ENCODE measurements at places on chromosomes 16 and 17. TPM values are rescaled to one million over a fixed set of nuclear protein-coding genes. Genes with fewer than 3 reads are reported as not detected.

The TVP23A gene
- not detected for total RNA-seq

The CES3 gene
- total RNA-seq: 0.95 TPM

The SCGB1C2 gene
- not detected for total RNA-seq

The ACSM5 gene
- total RNA-seq: not detected

The EVI2B gene
- 103 TPM for total RNA-seq

The HOXB9 gene
- 0.18 TPM for total RNA-seq

The PDILT gene
- total RNA-seq: not detected

The E4F1 gene
- 45.7 TPM for total RNA-seq

- H3K27me3 ChIP-seq: no peaks in the 10 kb centered on the region
- peak within 1 kb of the TSS; percentile 15 for H3K4me3 ChIP-seq
- H3K27ac ChIP-seq: peak within 1 kb of the TSS; percentile 4
- peak; percentile 99 for DNase-seq
- H3K4me1 ChIP-seq: peaks cover 24% of the 10 kb centered on the region
Observed at GRCh38 chr17:28576758-28577465, at the start of gene ALDOC. ALDOC (minus strand) TSS chr17:28576895; CDS start chr17:28575532, 1,363 bp downstream.

GRCh38 chr16:67242138-67242730, 5.0 kb downstream of the FHOD1 start:
- peaks cover 23% of the 10 kb centered on the region for H3K36me3 ChIP-seq
- DNase-seq: no peak
- peaks cover 37% of the 10 kb centered on the region for H3K4me1 ChIP-seq
- no peak overlapping the region for H3K27ac ChIP-seq

DNA sequence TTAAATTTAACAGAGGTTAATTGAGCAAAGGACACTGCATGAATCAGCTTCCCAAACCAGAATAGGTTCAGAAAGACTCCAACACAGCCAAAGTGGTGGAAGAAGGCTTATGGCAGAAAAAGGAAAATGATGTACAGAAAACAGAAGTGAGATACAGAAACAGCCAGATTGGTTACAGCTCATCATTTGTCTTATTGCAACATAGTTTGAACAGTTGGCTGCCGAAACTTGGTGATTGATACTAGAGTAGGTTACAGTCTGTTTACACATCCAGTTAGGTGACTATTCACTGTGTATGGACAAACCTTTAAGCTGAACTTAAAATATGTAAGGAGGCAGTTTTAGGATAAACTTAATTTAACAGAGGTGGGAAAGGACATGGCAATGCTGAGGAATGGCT, 18.3 kb downstream of the TMEM100 start:
- no peaks in the 10 kb centered on the region for H3K36me3 ChIP-seq
- no peak overlapping the region for H3K27ac ChIP-seq
- no peak for DNase-seq
- no peaks in the 10 kb centered on the region for H3K27me3 ChIP-seq
- H3K4me1 ChIP-seq: no peaks in the 10 kb centered on the region

DNA sequence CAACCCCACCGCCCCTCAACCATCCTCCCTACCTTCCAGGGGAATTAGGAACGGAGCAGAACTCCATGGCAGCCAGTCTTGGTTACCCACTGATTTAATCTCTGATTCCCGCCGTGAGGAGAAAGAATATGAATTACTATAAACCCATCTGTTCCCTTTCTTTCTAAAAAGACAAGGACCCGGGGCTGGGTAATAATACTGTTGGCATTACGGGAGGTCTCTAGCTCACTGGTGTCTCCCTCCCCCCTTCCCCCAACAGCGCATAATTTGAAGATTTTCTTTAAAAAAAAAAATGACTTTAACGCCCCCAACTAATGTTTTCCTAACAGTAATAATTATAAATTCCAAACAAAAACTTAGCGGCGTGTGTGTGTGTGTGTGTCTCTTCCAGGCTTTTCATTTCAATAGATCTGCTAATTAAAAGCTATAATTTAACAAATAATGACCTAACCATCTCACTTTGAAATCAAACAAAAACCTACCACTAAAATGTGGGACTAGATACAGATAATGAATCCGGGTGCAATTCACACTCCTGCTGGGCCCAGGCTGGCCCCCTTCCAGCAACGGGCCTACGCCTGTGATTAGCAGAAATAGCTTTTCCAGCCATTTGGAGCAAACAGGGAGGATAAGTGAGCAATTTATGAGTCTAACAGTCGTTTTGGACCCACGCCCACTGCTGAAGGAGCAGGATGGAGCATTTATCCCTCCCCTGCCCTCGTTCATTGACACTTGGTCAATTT, 18.2 kb upstream of the BHLHA9 start:
- peaks cover 31% of the 10 kb centered on the region for H3K4me1 ChIP-seq
- no peak overlapping the region for H3K27ac ChIP-seq
- DNase-seq: no peak
- no peaks in the 10 kb centered on the region for H3K36me3 ChIP-seq
- H3K4me3 ChIP-seq: no peak overlapping the region

GRCh38 chr17:63947711-63948330, 15.7 kb upstream of the CD79B start:
- H3K4me1 ChIP-seq: peaks cover 47% of the 10 kb centered on the region
- H3K36me3 ChIP-seq: no peaks in the 10 kb centered on the region
- H3K27ac ChIP-seq: no peak overlapping the region
- no peak for DNase-seq
- no peaks in the 10 kb centered on the region for H3K27me3 ChIP-seq
- H3K4me3 ChIP-seq: no peak overlapping the region

- no peaks in the 10 kb centered on the region for H3K27me3 ChIP-seq
- no peak for DNase-seq
- H3K4me1 ChIP-seq: peaks cover 14% of the 10 kb centered on the region
Observed at GRCh38 chr17:6458460-6458950, 14.2 kb downstream of the PIMREG start.

DNA sequence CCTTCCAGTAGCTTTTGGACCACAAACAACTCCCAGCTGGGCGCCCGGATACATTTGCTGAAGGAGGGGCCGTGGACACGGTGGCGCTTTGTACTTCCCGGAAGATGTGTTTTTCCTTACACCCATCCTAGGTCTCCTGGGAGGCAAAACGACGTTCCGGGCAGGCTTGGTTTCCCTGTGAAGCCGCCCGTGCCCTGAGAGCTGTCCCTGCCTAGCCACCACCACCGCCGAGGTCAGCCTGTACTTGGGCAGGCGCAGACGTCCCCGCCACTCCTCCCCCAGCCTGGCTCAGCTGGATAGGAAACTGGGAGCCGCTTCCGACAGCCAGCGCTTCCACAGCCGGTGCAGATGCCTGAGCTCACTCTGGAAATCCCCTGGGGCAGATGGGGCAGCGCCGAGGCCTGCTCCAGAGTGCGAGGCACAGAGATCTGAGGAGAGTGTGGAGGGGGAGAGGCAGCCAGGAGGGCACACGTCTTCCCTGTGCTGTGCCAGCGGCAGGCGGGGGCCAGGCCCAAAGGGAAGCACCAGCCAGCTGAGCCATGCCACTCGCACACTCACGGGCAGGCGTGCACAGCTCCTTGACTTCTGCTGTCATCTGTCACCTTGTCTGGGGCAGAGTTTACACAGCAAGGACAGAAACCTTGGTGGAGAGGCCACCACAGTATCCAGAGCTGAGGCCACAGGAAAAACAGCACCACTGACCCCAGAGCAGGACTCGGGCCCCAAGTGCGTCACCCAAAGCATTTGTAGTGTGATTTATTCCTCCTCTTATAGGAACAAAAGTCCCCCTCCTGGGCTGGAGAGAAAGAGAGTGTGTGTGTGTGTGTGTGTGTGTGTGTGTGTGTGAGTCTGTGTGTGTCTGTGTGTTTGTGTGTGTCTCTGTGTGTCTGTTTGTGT, 3.0 kb downstream of the RHBDF2 start:
- no peaks in the 10 kb centered on the region for H3K27me3 ChIP-seq
- no peak for DNase-seq
- peaks cover 8% of the 10 kb centered on the region for H3K36me3 ChIP-seq
- peaks cover 88% of the 10 kb centered on the region for H3K4me1 ChIP-seq
- H3K27ac ChIP-seq: peak overlapping the region; percentile 78

DNA sequence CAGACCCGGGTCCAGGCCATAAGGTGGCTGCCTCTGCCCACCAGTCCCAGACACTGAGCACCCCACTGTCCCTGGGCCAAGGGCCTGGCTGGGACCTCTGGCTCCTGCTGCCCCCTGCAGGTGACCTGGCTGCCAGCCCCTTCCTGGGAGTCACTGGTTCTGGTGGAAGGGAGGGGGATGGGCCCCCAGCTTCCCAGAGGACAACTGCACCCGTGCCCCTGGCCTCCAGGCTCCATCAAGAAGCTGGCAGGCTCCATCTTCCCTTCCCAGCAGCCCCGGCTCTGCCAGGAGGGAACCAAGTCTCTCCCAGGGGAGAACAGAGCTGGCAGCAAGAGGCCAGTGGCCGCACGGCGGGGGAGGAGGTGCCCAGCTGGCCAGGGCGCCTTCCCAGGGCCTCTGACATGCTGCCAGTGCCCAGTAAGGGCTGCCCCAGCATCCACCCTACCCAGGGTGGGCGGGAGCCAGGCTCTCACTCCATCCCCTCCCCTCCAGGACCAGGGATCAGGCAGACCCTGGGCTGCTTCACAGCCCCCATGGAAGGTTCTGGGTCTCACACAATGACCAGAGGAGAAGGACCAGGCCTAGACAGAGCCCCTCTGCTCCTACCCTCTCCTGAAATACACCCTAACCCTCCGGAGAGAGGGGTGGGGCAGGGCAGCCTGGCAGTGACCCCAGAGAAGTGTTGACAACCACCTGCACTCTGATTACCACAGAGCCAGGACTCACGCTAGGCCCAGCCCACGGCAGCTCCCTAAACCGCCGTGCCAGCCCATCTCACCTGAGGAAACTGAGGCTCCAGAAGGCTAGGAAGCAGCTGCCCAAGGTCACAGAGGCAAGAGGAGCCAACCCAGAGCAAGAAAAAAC, 3.6 kb downstream of the CLUH start:
- no peaks in the 10 kb centered on the region for H3K27me3 ChIP-seq
- H3K27ac ChIP-seq: no peak overlapping the region
- peaks cover 7% of the 10 kb centered on the region for H3K36me3 ChIP-seq

- no peaks in the 10 kb centered on the region for H3K27me3 ChIP-seq
- DNase-seq: peak; percentile 79
- peaks cover 6% of the 10 kb centered on the region for H3K4me1 ChIP-seq
Observed at GRCh38 chr16:17194190-17194780, 276.5 kb downstream of the XYLT1 start.

- H3K4me3 ChIP-seq: peak overlapping the region; percentile 17
- H3K27me3 ChIP-seq: no peaks in the 10 kb centered on the region
- peak overlapping the region; percentile 68 for H3K27ac ChIP-seq
- peaks cover 70% of the 10 kb centered on the region for H3K4me1 ChIP-seq
- no peaks in the 10 kb centered on the region for H3K36me3 ChIP-seq
Observed at GRCh38 chr16:27242868-27243590, 25.5 kb downstream of the NSMCE1 start.

- no peak overlapping the region for H3K27ac ChIP-seq
- DNase-seq: no peak
- no peaks in the 10 kb centered on the region for H3K27me3 ChIP-seq
- H3K36me3 ChIP-seq: peaks cover 95% of the 10 kb centered on the region
Observed at GRCh38 chr17:80372456-80372855, 42.5 kb upstream of the ENDOV start.

- no peaks in the 10 kb centered on the region for H3K36me3 ChIP-seq
- H3K27me3 ChIP-seq: no peaks in the 10 kb centered on the region
- H3K4me1 ChIP-seq: peaks cover 48% of the 10 kb centered on the region
- H3K27ac ChIP-seq: no peak overlapping the region
Observed at GRCh38 chr16:12547608-12547922, 256.1 kb downstream of the CPPED1 start.

- H3K27me3 ChIP-seq: no peaks in the 10 kb centered on the region
- H3K4me3 ChIP-seq: no peak overlapping the region
- no peak for DNase-seq
- H3K27ac ChIP-seq: peak overlapping the region; percentile 9
Observed at GRCh38 chr17:75078284-75079022, 9.3 kb upstream of the SLC16A5 start.

DNA sequence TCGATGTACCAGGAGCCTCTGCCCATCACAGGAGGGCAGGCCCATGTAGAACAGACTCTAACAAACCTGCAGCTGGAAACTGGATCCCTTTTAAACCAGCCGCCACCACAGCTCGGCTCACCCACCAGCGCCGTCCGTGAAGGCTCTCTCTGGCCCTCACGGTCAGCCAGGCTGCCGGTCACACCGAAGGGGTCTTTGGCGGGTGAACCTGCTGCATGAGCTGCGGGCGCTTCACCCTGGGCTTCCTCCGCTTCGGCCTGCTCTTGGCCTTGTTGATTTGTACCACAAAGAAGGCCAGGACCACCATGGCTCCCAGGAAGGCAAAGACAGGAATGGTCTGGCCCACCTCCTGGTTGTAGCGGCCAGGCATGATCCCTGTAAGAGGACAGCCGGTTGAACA, 11.7 kb upstream of the SLC38A8 start:
- no peak overlapping the region for H3K27ac ChIP-seq
- no peak overlapping the region for H3K4me3 ChIP-seq
- no peak for DNase-seq
- H3K4me1 ChIP-seq: no peaks in the 10 kb centered on the region

GRCh38 chr17:20203761-20204263, 194.7 kb downstream of the SPECC1 start:
- no peak overlapping the region for H3K4me3 ChIP-seq
- no peaks in the 10 kb centered on the region for H3K36me3 ChIP-seq
- no peaks in the 10 kb centered on the region for H3K27me3 ChIP-seq
- no peak overlapping the region for H3K27ac ChIP-seq
- DNase-seq: no peak

DNA sequence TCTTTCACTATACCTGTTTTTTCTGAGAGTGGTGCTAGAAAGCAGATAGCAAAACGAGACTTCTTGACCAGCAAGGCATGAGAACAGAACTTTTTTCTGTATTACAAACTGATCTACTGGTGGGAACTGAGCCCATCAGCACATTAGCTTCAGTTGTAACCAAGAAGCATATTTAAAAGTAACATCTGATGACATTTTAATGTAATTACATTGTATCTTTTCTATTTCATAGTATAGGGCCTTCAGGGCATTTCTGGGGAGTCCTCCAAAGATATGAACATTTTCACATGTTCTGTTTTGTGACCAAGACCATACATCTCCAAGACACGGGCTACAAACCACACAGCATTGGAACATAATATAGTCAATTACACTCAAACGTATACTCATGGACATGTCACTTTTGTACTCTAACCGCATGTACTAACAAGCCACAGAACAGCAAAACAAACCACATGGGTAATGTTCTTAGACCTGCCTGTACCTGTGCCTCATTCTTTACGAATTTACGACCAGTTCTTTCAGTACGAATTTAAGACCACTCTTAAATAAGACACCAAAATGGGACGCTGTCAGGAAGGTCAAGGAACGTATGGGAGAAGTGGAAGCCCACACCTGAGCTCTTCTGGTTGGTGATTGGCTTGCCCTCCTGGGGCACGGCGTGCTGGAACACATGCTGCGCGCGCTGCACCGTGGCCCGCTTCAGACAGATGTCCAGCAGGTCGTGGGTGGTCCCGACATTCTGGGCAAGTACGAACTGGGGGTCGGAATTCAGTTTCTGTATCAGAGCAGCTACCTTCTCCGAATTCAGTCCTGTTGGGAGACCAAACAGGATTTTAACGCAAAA, 825 bp downstream of the BLMH start:
- H3K36me3 ChIP-seq: peaks cover 25% of the 10 kb centered on the region
- H3K4me1 ChIP-seq: peaks cover 9% of the 10 kb centered on the region
- H3K27me3 ChIP-seq: no peaks in the 10 kb centered on the region
- peak overlapping the region; percentile 63 for H3K4me3 ChIP-seq
- DNase-seq: peak; percentile 20
- H3K27ac ChIP-seq: peak overlapping the region; percentile 1

GRCh38 chr17:57535249-57535966, 209.7 kb downstream of the CCDC182 start:
- H3K27ac ChIP-seq: no peak overlapping the region
- H3K36me3 ChIP-seq: no peaks in the 10 kb centered on the region
- no peak for DNase-seq
- H3K4me1 ChIP-seq: peaks cover 17% of the 10 kb centered on the region

Data from natural killer cell (primary cell).